ENCODE measurements at places on chromosomes 6 and 20. TPM values are rescaled to one million over a fixed set of nuclear protein-coding genes. Genes with fewer than 3 reads are reported as not detected.
A peak's percentile ranks its signal among the peaks of the same experiment; 100 is the strongest.

CNR1 gene
- polyA plus RNA-seq: not detected

DNA sequence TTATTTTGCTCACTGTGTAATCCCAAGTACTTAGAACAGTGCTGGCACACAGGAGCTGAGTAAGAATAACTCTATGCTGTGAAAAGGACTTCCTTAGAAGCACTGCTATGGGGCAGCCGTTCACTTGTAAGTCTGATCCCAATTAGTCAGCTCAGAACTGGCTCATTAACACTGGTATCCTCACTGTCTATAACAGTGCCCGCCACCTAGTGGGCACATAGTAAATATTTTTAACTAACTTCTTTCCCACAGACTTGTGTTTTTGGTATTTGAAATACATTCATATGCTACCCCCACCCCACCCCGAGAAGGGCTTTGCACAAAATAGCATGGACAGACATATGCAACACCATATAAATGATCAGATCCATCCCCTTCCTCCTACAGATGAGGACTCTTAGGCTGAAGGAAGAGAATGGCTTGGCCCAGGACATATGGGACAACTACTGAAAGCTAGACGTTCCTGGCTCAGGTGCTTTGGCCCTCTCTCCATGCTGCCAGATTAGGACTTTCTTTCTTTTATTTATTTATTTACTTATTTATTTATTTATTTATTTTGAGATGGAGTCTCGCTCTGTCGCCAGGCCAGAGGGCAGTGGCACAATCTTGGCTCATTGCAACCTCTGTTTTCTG, 47.1 kb downstream of the DST start:
- DNase-seq: no peak

GRCh38 chr6:15481390-15482291, 181.2 kb downstream of the DTNBP1 start:
- no peak for DNase-seq

SCUBE3 gene
- 7.7 TPM for polyA plus RNA-seq

TMEM244 gene
- not detected for polyA plus RNA-seq

HEY2 gene
- polyA plus RNA-seq: not detected

GRCh38 chr20:59583428-59584277, 20.7 kb upstream of the PHACTR3 start:
- DNase-seq: no peak

DNA sequence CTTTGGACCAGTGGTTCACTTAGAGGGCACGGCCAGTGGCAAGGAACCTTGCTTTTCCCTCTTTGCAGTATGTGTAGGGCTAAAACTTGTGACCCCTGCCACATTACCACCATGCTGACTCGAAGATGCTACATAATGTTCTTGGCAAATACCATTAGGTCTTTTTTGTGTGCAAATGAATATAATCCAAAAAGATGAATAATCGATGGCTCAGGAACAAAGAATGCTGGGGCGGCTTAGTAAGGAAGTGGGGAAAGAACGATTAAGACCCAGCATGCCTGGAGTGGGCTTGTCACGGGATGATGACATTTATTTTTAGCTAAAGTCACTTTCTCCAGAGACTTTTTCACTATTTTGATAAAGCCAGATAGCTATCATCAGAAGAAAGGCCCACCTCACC, 23.1 kb downstream of the CMTR1 start:
- peak; percentile 29 for DNase-seq

GGT7 gene
- polyA plus RNA-seq: 12.1 TPM

HSPA12B gene
- polyA plus RNA-seq: 0.09 TPM

GRCh38 chr6:37625591-37626374, 71.9 kb downstream of the MDGA1 start:
- no peak for DNase-seq

- DNase-seq: peak; percentile 73
Observed at GRCh38 chr20:20549704-20550103, 162.7 kb downstream of the RALGAPA2 start.

- DNase-seq: no peak
Observed at GRCh38 chr20:36614781-36615557, 9.4 kb downstream of the RAB5IF start.

- no peak for DNase-seq
Observed at GRCh38 chr20:5369629-5370028, 52.9 kb upstream of the PROKR2 start.

GRCh38 chr6:162125659-162126058, 601.9 kb downstream of the PRKN start:
- no peak for DNase-seq

DNA sequence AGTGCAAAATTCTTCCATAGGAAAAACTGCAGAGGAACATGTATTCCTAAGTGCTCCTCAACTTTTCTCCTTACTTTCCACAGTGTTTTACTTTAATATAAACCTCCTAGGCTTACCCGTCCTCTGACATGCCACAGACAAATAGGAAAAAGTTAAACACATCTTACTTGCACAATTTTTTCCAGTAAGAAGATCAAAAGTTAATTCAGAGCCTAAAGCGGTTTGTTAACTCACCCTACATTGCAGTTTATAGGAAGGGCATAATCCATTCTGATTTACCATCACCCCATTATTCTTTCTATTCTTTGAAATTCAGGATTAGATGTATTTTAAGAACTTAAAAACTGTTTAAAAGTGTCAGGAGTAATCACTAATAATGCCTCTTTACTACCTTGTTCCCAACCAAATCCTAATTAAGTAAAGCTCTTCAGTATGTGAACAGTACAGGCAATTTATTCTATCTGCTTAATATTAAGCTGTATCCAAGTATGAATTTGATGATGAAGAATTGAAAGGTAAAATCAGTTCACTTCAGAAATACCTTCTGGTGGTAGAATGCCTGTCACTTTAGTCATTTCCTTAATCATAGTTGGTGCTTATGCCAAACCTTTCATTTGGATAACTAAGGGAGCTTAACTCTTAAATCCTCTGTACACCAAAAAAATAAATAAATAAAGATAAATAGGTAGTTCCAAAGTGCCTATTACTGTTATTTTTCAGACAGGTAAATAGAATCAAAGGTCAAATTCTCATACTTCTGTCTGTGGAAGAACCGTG, 292.0 kb downstream of the ALDH8A1 start:
- DNase-seq: no peak

- DNase-seq: no peak
Observed at GRCh38 chr20:37777988-37778659, 84.3 kb downstream of the CTNNBL1 start.

- no peak for DNase-seq
Observed at GRCh38 chr6:136184738-136185137, 65.4 kb downstream of the MTFR2 start.

DNA sequence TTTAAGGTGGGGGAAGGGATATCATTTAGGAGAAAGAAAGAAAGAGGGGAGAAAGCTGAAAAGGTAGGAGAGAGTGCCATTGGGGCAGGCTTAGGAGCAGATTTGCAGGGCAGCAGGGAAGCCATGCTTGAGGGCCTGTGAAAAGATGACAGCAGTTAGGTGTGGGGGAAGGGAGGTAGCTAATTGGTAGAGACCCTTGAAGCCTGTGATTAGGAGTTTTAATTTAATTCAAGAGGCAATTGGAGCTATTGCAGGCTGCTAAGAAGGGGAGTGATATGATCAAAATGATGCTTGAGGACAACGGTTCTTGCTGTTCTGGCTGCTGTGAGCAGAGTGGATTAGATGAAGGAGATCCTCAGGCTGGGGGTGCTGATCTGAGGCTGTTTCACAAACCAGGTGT, 24.5 kb upstream of the SEC63 start:
- no peak for DNase-seq

DNA sequence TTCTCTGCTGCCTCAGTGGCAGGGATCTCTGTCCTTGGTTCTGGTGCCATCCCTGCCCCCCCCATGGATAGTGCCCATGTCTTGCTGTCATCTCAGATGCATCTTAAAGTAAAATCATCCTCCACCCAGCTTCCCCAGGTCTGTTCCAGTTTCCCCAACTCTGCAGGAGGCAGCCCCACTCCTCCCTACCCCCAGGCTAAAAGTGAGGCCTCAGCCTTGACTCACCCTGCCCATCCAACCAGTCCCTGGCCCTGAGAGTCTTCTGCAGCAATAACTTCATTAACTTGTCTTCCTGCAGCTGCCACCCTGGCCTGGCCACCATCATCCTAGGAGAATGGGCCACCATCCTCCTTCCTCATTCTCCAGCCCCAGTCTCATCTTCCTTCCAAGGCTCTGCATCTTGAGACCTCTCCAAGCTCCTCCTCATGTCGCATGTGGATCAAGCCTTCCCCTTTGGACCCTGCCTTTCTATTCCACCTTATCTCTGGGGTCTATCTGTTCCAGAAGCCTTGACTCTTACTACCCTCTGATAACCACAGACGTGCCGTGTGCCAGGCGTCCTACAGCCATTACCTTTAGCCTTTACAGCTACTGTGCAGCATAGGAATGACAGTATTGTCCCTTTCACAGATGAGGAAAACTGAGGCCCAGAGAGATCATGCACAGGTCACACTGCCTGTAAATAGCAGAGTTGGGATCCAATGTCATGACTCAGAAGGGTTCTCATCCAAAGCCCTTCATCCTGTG, 2.0 kb upstream of the PNPLA1 start:
- DNase-seq: no peak

CHRNA4 gene
- not detected for polyA plus RNA-seq

DNA sequence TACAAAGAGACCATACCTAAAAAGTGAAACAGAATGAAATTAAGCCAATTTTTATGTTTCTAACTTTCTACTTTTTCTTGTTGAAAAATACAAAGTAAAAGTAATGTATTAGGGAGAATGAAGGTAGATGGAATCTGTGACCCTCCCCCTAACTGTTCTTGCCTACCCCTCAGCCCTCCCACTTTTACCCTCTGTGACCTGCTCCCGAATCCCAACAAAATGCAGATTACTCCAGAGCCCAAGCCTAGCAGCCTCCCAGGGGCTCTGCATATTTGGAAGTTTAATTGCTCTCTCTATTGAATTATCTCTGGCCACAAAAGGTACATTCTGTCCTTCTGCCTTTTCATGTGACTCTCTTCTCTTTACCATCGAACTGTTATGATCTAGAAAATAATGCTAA, 201.5 kb downstream of the PKHD1 start:
- no peak for DNase-seq

Data from AG04450 (cell line).